Mesothelial cell of epicardium (in vitro differentiated cells): ENCODE measurements at places on chromosomes 7 and 10. TPM values are rescaled to one million over a fixed set of nuclear protein-coding genes. Genes with fewer than 3 reads are reported as not detected.

- no peaks in the 10 kb centered on the region for H3K27me3 ChIP-seq
- DNase-seq: no peak
- H3K27ac ChIP-seq: peak overlapping the region; percentile 68
- H3K4me3 ChIP-seq: no peak overlapping the region
Observed at GRCh38 chr7:40498924-40499510, 364.2 kb downstream of the SUGCT start.

GRCh38 chr7:124667312-124668153 is 98.1 kb downstream of the GPR37 start:
- DNase-seq: no peak
- H3K4me3 ChIP-seq: no peak overlapping the region
- H3K27me3 ChIP-seq: peaks cover 2% of the 10 kb centered on the region
- H3K4me1 ChIP-seq: peaks cover 21% of the 10 kb centered on the region
- no peak overlapping the region for H3K27ac ChIP-seq
- H3K36me3 ChIP-seq: no peaks in the 10 kb centered on the region

GRCh38 chr7:29877196-29877595 is 70.9 kb downstream of the WIPF3 start:
- H3K36me3 ChIP-seq: peaks cover 4% of the 10 kb centered on the region
- no peak for DNase-seq
- peaks cover 4% of the 10 kb centered on the region for H3K27me3 ChIP-seq
- no peak overlapping the region for H3K4me3 ChIP-seq
- H3K27ac ChIP-seq: no peak overlapping the region
- peaks cover 1% of the 10 kb centered on the region for H3K4me1 ChIP-seq

Gene KLLN
- 1.1 to 1.2 TPM (median 1.2 TPM) in 3 replicates for total RNA-seq

GRCh38 chr10:23826421-23826820 is 382.5 kb upstream of the KIAA1217 start:
- no peaks in the 10 kb centered on the region for H3K36me3 ChIP-seq
- H3K27ac ChIP-seq: no peak overlapping the region
- H3K4me1 ChIP-seq: peaks cover 28% of the 10 kb centered on the region
- peak; percentile 27 for DNase-seq
- H3K4me3 ChIP-seq: no peak overlapping the region
